Stromal cell of bone marrow (primary cell): ENCODE measurements at places on chromosomes 1 and 21.

DNA sequence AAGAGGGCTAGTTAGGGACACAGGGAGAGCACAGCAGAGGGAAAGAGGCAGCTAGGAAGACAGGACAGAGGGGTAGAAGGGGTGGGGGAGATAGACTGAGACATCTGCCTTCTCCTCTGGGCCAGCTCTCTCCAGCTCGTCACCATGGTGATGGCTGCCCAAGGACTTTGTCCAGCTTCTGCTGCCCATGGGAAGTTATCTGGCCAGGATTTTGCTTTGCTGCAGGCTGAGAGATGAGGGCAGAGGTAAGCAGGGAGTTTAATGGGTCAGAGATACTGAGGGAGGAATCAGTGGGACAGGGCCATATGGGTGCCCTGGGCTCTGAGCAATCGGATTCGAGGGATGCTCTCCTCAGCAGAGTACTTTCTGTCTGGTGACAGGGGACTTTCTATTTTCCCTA is 34.5 kb upstream of the GPR37L1 start:
- DNase-seq = no peak

- DNase-seq = peak; percentile 60
Observed at GRCh38 chr1:207890136-207890738, 20.7 kb downstream of the CD34 start.

- no peak for DNase-seq
Observed at GRCh38 chr1:208030288-208031091, 119.6 kb upstream of the CD34 start.

- no peak for DNase-seq
Observed at GRCh38 chr1:2313651-2314261, 77.6 kb downstream of the MORN1 start.

GRCh38 chr1:159664247-159664646 is 50.1 kb downstream of the CRP start:
- no peak for DNase-seq

DNA sequence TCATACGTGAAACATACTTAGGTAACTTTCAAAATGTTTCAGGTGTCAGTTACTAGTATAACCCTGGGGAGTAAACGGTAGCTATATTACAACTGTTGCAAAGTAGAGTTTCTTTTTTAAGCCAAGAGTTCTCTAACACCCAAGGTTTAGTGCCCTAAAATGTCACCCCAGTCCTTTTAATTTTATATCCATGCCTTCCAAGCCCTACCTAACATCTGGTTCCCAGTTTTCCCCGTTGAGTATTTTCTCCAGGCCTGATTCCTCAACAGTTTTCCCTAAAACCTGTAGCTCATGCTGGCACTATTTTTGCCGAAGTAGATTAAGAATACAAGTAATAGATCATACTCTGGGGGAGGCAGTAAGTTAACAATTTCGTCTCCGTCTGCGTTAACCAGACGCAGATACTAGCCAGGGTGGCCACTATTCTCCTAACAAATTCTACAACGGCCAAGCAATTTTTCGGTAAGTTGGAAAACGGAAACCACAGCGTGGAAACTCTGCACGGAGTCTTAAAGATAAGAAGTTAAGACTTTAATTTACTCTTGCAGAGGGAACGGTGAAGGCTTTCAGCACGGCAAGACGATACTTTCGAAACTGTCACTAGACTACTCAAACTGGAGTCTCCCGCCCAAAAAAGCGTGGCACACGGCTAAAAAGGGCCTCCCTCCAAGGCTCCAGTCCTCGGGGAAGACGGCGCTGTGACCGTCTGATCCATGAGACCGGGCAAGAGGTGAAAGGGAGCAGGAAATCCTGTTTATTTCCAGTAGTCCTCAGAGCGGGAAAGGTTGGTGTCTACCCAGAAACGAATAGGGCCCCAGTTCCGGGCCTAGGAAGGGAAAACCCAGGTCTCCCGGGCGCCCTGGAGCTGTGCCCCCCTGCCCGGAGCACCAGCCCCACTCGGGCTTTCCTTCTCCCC is 945 bp downstream of the SRSF4 start:
- DNase-seq = no peak

DNA sequence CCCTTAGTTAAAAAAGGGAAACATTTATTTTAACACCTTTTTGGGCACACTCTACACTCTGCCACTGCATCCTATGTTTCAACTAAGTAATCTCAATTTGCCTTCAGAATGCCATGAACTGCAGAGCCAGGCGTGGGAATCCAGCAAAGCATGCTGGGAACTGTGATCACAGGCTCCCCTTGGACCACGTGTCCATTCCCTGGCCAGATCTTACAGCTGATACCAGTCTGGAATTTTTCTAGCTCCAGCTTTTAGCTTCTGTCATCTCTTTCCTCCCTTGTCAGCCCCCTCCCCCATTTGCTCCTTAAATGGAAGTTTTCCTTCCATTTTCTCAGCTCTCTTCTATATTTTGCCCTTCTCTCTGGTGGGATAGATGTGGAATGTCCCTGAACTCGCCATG is 29.4 kb downstream of the RCSD1 start:
- DNase-seq = no peak

GRCh38 chr1:221117548-221117951 is 238.3 kb downstream of the HLX start:
- DNase-seq = peak; percentile 91

DNA sequence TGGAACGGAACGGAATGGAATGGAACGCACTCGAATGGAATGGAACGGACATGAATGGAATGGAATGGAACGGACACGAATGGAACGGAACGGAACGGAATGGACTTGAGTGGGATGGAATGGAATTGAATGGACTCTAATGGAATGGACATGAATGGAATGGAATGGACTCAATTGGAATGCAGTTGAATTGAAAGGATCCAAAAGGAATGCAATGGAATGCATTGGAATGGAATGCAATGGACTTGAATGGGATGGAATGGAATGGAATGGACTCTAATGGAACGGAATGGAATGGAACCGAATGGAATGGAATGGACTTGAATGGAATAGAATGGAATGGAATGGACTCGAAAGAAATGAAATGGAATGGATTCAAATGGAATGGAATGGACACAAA is 102.4 kb upstream of the OR4F16 start:
- DNase-seq = no peak

DNA sequence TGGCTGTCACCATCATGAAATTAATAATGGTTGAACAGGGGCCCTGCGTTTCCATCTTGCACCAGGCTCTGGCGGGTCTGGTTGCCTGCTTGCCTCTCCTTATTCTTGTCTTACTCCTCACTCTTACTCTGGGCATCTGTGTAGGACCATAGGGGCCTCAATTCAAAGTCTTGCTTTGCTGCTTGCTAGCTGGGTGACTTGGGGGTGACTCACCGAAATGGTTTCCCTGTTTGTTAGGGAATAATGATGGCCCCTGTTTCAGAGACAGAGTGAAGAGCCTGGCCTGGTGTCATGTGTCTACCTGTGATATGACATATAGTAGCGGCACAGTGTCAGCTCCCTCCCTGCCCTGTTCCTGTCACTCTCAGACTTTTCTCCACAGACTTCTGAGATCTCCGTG is 24.6 kb downstream of the KCNC4 start:
- no peak for DNase-seq

GRCh38 chr1:3360646-3361257 is 93.7 kb upstream of the ARHGEF16 start:
- DNase-seq = no peak

GRCh38 chr1:80305466-80305865 is 1298.9 kb upstream of the ADGRL4 start:
- DNase-seq = no peak

GRCh38 chr1:113242481-113242880 is 147.8 kb upstream of the MAGI3 start:
- no peak for DNase-seq

DNA sequence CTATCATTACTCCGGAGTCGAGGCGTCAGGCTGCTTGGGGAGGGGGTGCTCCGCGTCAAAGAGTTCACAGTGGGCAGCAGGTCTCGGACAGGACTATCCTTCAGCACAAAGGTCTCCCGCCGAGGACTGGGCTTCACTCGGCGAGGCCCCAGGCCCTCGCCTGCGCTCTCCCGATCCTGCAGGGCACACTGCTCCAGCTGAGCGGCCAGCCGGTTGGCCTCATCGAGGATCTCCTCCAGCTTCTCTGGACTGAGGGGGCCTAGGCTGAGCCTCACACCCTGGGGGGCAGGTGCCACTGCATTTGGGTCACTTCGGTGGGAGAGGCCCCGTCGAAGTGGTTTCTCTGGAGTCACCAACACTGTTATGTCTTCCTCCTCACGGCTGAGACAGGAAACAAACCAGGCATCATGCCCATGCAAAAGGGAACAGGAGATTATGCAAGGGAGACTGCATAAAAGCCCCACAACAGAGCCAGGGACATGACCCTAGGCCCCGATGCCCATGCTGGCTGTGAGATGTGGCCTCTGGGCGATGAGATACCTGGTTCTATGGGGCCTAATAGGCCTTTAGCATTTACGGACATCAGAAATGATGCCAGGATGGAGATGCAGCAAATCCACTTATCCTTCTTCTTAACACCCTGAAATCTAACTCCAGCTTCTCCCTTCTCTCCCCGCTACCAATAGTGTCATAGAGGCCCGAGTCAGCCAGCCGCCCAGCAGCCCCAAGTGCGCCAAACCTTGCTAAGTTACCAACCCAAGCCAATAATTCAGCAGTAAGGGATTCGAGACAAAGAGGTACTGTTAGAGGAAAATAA is 1.1 kb downstream of the PSRC1 start:
- DNase-seq = no peak

DNA sequence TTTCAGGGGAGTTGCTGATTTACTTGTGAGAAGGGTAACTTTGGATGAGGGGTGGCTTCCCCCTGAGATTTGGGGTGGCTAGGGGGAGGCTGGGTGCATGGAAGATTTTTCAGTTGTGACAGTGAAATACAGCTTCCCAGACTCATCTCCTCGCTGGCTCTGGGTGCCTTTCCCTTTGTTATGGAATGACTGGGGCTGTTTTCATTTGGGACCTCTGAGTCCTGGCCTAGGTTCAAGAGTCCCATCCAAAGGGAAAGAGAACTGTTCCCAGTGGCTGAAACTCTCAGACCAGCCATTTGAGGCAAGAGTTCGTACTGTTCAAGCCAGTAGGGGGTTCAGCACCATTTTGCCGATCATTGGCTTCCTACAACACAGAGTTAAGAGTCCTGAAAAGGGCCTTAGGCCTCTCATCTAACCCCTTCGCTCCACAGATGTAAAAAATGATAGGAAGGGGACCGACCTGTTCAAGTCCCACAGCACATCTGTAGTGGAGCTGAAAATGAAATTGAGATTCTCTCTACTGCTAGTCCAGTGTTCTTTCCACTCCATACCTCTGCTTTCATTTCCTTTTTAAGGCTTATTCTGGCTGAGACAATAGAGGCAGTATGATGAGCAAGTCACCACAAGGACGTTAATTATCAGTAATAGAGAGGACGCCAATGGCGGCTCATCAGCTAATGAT is 958 bp downstream of the DDR2 start:
- DNase-seq = peak; percentile 38
